Activated CD4-positive, alpha-beta T cell treated with anti-CD3 and anti-CD28 coated beads, Interleukin-2, Interleukin-4, amounts not matched to agents 100 ng/mL and 50 ng/mL, durations not matched to agents 16 hours and 8 hours (primary cell): ENCODE measurements at places on chromosomes 2 and 18.

- DNase-seq, result peak; percentile 80
Measured at GRCh38 chr2:15142069-15142689, 419.0 kb downstream of the NBAS start.

DNA sequence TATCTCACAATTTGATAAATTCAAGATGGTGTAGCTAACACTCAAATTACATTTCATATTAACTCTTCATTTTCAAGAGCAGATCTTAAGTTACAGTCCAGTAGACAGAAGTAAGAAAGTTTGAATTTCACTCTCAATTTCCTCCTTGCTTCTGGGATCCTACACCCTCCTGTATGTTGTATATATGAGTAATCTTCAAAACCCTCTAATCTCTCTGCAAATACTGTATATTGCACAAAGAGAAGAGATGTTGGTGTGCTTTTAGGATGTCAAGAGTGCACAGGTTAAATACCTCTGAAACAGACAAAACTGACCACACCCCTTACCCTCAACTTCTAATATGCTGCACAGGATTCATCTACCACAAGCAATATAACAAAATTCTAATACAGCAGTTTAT, 6.7 kb downstream of the CHST9 start:
- no peak for DNase-seq

DNA sequence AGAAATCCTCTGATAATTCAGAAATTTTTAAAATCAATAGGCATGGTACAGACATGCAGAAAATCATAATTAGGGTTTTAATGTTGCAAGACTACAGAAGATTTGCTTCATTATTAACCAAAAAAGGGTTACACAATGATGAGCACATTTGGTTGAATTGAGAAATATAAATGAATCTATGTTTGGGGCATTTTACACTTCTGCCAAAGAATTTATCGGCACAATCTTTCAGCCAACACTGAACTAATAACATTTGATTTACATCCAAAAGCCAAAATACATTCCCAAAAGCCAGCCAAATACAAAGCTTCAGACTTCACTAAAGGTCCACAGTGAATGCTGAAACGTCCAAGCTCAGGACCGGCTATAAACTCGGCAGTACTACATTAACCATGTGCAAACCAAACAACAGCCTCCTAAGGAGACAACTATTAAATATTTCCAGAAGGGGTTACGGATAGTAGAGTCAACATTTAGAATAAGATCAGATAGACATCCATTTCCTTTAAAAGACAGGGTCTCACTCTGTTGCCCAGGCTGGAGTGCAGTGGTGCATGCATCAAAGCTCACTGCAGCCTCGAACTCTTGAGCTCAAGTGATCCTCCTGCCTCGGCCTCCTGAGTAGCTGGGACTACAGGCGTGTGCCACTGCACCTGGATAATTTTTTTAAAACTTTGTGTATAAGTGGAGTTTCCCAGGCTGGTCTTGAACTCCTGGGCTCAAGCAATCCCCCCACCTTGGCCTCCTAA, 29.4 kb downstream of the SPRED2 start:
- DNase-seq, result no peak

DNA sequence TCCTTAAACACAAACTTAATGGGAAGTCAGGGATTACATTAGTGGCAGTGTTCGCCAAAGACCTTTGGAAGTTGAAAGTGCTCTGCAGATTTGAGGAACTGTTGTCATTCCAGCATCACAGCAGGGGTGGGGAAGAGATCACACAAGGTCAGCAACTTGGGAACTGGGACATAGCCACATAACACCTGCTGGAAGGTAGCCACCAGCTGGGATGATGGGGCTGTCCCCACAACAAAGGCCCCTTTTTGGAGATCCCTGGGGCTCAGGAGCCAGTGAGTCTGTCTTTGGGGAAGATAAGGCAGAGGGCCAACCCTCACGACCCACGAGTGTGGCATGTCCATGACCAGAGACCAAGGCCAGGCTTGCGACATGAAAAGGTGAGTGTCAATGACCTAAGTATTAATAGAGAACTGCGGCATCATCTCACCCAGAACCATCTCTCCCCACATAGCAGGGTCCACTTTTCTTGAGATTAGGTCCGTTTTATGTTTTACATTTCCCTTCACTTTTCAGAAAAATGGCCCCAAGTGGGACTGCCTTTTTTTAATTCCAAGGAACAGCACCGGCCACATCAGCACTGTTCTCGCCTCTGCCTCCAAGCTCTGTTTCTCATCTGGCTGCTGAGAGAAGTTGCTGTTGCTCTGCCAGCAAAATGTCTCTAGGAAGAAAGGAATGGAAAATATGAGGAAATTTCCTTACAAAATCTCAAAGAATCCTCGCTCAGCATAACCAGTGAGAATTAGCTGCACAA, 106.9 kb downstream of the GFPT1 start:
- no peak for DNase-seq

- DNase-seq, result no peak
Measured at GRCh38 chr2:28707592-28707991, 44.0 kb upstream of the PPP1CB start.

DNA sequence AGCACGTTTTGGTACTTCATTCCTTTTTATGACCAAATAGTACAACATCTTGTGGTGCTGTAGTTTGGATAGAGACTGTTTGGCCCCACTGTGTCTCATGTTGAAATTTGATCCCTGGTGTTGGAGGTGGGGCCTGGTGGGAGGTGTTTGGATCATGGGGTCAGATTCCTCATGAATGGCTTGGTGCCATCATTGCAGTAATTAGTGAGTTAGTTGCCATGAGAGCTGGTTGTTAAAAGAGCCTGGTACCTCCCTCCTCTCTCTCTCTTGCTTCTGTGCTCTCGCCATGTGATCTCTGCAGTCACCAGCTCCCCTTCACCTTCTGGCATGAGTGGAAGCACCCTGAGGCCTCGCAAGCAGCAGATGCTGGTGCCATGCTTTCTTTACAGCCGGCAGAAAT, 50.9 kb downstream of the NCAPH start:
- DNase-seq, result no peak

- no peak for DNase-seq
Measured at GRCh38 chr2:120245520-120246332, 6.9 kb upstream of the RALB start.

DNA sequence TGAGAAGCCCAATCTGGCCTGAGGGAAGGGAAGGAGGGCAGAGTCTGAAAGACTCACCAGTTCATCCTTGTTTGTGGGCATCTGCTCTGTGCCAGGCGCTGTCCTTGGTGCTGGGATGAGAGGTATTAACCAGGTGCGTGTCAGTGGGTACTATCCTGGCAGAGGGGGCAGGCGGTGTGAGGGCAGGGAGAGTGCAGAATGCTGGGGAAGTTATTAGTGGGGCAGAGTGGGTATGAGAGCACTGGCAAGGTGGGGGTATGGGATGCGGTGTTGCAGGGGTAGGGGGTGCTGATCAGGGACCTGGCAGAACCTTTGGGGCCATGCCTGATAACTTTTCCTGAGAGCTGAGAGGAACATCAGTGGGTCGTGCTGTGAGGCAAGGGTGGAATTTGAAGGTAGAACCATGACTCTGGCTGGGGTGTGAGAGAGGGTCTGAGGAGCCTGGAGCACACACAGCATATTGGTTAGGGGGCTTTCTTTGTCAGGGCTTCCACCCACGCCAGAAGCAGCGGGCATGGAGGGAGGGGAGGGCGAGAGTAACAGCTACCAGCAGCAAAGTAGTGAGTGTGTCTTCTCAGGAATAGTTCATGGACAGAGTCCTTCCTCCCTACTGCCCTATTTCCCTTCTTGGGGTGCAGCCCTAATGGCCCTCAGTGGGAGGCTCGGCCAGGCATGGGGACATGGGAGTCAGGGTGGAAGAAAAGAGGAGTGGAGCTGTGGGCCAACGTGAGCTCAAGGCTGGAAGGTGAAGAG, 290.7 kb downstream of the CYP26B1 start:
- peak; percentile 5 for DNase-seq
